ENCODE measurements at places on chromosomes 3 and 15. TPM values are rescaled to one million over a fixed set of nuclear protein-coding genes. Genes with fewer than 3 reads are reported as not detected.

The SCN11A gene
- 0.05 TPM for total RNA-seq

The KCNAB1 gene
- total RNA-seq: 2.5 TPM

The VGLL3 gene
- total RNA-seq: 5.2 TPM

The PLSCR2 gene
- 0.48 TPM for total RNA-seq

The IL12A gene
- 0.51 TPM for total RNA-seq

The MYL3 gene
- 3,804 TPM for total RNA-seq

The MGA gene
- 37.3 TPM for total RNA-seq

The GABRA5 gene
- total RNA-seq: not detected

The CFAP100 gene
- not detected for total RNA-seq

The ITIH1 gene
- 0.35 TPM for total RNA-seq

The REC114 gene
- not detected for total RNA-seq

The SLITRK3 gene
- total RNA-seq: not detected

The NCK1 gene
- total RNA-seq: 22.1 TPM

Data from cardiac septum (tissue), 1 donor.